Activated CD4-positive, alpha-beta T cell treated with anti-CD3 and anti-CD28 coated beads, Interleukin-2, amount 10 ng/mL, durations not matched to agents 7 days and 5 days (primary cell): ENCODE measurements at places on chromosomes 1 and 21. TPM values are rescaled to one million over a fixed set of nuclear protein-coding genes. Genes with fewer than 3 reads are reported as not detected.

Gene LRRC38
- not detected for total RNA-seq

Gene RHBG
- not detected for total RNA-seq

GRCh38 chr1:7110321-7110720 is 325.1 kb downstream of the CAMTA1 start:
- DNase-seq = no peak
- H3K27ac ChIP-seq = no peak overlapping the region
- no peaks in the 10 kb centered on the region for H3K4me1 ChIP-seq
- H3K36me3 ChIP-seq = no peaks in the 10 kb centered on the region

DNA sequence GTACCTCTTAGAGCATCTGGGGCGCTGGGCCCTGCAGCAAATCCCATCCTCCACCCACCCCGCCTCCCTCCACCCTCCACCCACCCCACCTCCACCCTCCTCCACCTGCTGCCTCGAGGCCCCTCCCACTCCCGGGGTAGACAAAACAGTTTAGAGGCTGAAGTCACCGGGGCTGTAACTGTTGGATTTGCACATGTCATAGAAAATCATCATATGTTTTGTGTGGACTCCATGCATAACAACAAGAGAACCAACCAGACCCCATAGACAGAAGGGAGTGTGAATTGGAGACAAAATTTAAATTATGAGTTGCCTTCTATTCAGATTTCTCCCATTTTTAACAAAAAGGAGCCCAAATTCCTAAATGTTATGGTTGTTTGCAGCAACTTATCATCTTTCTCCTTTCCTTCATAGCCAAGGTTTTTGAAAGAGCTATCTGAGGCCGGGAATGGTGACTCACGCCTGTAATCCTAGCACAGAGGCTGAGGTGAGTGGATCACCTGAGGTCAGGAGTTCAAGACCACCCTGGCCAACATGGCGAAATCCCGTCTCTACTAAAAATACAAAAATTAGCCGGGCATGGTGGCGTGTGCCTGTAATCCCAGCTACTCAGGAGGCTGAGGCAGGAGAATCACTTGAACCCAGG is 28.2 kb upstream of the LGALS8 start:
- H3K4me1 ChIP-seq = peaks cover 14% of the 10 kb centered on the region
- H3K36me3 ChIP-seq = no peaks in the 10 kb centered on the region
- H3K27me3 ChIP-seq = peaks cover 17% of the 10 kb centered on the region
- no peak for DNase-seq
- H3K4me3 ChIP-seq = no peak overlapping the region

- H3K27me3 ChIP-seq = no peaks in the 10 kb centered on the region
- H3K36me3 ChIP-seq = no peaks in the 10 kb centered on the region
- no peak overlapping the region for H3K27ac ChIP-seq
- H3K4me1 ChIP-seq = no peaks in the 10 kb centered on the region
These were observed 220.6 kb downstream of the PTGER3 start for GRCh38 chr1:70827030-70827429.

DNA sequence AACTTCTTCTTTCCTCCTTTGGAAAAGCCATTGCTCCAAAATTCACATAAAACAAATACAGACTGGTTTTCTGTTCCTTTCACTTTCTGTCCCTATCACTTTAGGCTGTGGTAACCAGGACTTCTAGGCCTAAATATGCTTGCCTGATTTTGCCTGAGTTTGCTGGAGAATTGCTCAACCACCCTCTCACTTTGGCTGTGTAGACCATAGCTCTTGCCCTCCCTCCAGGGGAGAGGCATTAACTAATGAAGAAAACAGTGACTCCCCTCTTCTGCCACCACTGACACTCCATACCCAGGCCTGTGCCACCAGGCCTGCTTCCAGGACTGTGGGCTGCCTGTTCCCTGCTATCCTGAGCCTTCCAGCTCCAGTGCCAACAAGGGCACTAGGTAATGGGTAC is 163.5 kb downstream of the TOMM20 start:
- H3K4me3 ChIP-seq = no peak overlapping the region
- DNase-seq = no peak
- H3K27ac ChIP-seq = peak overlapping the region; percentile 94
- H3K4me1 ChIP-seq = peaks cover 71% of the 10 kb centered on the region
- no peaks in the 10 kb centered on the region for H3K27me3 ChIP-seq

DNA sequence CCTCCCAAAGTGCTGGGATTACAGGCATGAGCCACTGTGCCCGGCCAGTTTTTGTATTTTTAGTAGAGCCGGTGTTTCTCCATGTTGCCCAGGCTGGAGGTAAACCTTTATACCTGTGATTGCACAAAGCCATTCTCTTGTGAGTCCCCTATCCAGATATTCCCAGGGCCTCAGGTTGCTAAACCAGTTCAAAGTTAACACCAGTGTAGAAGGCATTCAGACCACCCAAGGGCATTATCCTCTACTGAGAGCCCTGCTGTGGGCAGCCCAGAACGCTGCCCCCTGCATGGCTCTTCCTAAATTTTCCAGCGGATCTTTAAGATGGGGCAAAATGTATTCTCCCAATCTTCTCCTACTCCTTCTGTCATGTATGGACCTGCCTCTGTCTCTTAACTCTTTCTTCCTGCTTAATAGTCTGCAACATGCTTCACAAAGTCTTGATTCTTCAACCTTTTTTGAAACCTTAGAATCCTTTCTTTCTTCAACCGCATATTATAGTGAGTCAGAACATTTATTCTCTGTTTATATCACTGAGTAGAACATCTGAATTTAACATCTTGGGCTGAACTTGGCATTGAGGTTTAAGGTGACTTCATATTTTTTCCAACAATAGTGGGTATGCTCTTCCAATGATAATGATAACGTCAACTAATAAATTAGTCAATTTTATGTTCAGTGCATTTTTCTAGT is 36.0 kb downstream of the UBE4B start:
- H3K4me3 ChIP-seq = no peak overlapping the region
- H3K4me1 ChIP-seq = peaks cover 19% of the 10 kb centered on the region
- no peak overlapping the region for H3K27ac ChIP-seq
- no peaks in the 10 kb centered on the region for H3K27me3 ChIP-seq

- DNase-seq = no peak
- H3K27me3 ChIP-seq = no peaks in the 10 kb centered on the region
- H3K4me1 ChIP-seq = peaks cover 50% of the 10 kb centered on the region
- H3K27ac ChIP-seq = no peak overlapping the region
- H3K4me3 ChIP-seq = no peak overlapping the region
These were observed 3.1 kb downstream of the CHML start for GRCh38 chr1:241637046-241637590.
